Hematopoietic multipotent progenitor cell treated with erythropoietin and hydrocortisone succinate and interleukin-3 and kit ligand, for 6 days (in vitro differentiated cells): ENCODE measurements at places on chromosomes 2 and 18.

DNA sequence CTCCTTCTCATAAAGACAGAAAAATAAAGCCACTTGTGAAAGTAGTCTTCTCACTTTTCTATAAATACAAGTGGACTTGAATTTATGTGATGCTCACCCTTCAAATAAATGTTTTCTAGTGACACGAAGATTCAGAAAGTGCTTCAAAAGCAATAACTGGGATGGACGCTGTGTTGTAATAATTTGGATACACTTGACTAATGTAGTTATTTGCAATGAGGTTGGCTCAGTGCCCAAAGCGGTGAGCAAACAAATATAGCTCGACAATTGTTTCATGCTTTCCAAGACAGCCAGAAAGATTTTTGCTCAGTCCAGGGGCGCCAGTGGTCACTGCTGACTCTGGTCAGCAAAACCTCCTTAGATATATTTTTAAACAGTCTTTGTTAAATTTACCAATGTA lies 278.6 kb upstream of the KLHL14 start:
- no peak for DNase-seq

GRCh38 chr2:102129951-102130646 lies 12.4 kb upstream of the IL1R1 start:
- peak; percentile 54 for DNase-seq

DNA sequence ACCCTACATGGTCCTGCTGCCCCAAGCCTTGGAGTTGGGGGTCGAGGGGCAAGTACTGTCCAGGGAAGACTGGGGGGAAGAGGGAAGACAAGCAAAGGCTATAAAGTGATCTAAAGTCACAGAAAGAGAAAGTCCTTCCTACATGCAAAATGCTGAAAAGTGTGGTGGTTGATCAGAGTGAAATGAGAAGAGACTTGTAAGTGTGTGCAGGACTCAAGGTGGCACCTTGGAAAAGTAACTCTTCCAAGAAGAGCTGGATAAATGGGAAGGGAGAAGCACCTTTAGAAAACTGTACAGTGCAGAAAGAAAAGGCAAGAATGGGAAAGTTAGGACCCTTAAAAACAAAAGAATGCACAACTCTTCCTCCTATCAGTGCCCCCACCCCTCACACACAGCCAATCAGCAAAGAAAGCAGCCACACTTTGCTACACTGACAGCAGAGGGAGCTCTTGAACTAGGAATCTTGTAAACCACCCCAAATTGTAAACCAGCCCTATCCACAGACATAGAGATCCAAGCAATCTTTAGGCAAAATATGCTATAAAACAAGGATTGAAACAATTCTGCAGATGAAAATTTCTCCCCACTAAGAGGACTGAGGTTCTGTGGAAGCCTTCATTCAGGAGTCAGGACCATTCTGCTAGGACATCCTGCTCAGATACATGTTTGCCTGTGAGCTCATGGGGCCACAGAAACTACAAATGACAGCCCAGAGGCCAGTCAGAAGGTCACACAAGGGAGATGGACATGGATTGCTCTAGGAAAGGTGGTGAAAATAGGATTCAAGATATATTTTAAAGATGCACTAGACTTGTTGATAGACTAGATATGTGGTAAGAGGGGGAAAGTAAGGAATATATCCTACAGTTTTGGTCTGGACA lies 146.4 kb downstream of the FTCDNL1 start:
- DNase-seq, result peak; percentile 87

- no peak for DNase-seq
Measured at GRCh38 chr2:226869371-226869770, 33.5 kb downstream of the RHBDD1 start.

- no peak for DNase-seq
Measured at GRCh38 chr2:178527592-178527991, 47.3 kb downstream of the PLEKHA3 start.

DNA sequence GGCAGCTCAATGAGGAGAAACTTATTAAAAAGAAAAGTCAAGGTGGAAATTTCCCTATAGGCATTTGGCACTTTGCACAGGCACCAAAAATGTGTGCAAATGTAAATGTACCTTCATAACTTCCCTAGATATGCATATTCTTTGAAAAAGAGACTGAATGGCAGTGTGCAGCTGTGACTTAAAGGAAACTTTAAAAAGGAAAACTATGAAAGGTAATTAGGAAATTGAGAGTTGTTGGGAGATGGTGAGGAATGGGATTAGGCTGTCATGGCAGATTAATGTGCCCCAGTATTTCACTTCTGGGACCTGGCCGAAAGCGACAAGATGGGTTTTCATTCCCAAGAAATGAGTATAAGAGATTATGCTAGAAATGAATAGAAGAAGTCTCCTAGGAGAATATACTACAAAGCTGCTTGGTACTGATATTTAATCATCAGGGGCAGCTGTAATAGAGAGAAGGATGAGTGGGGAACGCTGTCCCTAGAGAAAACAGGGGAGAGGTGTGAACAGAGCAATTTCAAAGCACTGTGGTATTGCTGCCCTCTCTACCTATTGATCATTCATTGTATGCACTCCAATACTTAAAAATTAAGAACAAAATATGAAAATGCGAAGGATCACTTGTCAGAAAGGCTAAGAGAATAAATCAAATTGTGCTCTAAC lies 313.1 kb downstream of the AGPS start:
- DNase-seq, result no peak

DNA sequence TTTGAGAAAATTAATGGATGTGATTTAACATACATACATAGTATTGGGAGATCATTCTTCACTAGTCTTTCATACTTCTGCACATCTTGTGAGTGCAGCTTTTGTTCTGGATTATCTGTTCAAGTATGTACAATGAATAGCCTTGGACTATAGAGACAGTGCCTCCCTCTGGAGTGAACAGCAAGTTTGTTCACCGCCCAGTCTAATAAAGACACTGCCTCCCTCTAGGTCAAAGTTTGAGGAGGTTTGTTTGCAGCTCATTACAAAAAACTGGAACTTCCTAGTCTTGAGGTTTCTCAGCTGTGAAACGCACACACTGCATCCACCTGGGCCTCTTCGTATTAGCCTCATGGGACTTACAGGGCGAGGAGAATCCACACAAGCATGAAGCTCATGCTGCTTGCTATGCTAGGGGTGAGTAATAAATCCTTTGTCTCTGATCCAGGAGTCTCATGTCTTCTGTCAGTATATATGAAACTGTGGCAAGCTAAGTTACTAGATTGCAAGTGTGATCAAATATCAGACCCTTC lies 26.0 kb upstream of the LAPTM4A start:
- DNase-seq, result peak; percentile 38

GRCh38 chr2:240958366-240959213 lies 39.8 kb upstream of the SNED1 start:
- no peak for DNase-seq

- DNase-seq, result no peak
Measured at GRCh38 chr18:23822590-23823385, 133.5 kb downstream of the LAMA3 start.

- DNase-seq, result no peak
Measured at GRCh38 chr18:10414293-10414842, 40.1 kb upstream of the APCDD1 start.

DNA sequence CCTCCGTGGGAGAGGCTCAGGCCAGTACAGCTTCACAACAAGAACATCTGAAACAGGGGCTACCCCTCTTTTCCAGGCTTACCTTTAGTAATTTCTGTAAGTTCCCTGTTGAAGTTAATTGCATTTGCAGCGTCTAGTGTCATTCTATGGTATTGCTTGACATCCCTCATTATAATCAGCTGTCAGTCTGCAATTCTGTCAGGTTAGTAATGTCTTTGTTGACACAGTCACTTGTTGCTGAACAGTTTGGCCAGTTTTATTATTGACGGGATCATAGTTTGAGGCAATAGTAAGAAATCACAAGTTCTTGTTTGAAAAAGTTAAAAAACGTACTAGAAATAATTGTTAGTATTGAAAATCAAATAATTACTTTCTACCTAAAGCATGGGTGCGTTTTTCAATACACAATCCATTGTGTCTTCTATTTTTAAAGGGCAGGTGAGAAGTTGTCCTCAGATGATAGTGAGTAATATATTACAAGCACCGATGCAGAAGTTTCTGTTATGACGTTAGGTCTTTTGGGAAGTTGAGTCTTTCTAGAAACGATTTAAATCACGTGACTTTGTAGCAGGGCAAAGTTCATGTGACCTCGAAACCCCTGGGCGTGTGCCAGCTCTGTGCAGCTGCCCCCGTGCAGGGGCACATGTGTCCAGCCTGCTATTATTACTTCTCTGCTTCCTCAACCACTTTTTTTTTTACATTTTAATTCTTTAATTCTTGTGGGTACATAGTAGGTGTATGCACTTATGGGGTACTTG lies 49.5 kb upstream of the MBP start:
- no peak for DNase-seq

DNA sequence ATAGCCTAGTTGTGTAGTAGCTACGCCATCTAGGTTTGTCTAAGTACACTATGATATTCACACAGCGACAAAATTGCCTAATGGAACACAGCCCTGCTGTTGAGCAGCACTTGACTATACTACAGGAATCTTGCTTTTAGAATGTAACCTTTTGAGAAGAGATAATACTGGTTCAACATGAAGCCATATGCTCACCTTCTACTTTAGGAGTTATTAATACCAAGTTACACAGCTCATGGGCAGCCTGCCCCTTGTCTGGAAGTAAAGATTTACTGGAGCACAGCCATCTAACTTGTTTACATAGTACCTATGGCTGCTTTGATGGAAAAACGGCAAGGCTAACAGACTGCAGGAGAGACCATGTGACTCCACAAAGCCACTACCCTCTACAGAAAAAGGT lies 174.8 kb downstream of the DYM start:
- DNase-seq, result no peak

DNA sequence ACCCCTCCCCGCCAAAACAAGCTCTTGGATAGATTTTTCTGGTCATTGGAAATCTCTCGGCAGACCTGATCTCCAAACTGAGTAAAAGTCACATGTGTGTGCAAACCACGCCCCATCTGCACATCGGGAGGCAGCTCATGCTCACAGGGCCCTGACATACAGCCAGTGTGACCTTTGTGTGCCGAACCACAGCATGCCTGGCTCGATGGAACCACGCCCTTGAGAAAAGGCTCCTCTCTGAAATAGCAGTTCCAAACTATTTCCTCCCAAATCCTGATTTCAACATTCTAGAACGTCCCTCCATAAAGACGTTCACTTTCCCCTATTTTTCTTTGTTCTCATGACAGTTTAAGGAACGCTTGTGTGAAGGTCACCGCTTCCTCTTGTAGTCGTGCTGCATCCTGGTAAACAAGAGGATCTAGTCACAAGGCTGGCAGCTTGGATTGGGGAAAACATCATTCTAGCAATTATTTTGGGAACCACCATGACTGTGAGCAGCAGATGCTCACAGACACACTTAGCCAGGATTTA lies 59.3 kb upstream of the MAP4K4 start:
- no peak for DNase-seq

- no peak for DNase-seq
Measured at GRCh38 chr2:98829581-98830270, 98.8 kb upstream of the MGAT4A start.

DNA sequence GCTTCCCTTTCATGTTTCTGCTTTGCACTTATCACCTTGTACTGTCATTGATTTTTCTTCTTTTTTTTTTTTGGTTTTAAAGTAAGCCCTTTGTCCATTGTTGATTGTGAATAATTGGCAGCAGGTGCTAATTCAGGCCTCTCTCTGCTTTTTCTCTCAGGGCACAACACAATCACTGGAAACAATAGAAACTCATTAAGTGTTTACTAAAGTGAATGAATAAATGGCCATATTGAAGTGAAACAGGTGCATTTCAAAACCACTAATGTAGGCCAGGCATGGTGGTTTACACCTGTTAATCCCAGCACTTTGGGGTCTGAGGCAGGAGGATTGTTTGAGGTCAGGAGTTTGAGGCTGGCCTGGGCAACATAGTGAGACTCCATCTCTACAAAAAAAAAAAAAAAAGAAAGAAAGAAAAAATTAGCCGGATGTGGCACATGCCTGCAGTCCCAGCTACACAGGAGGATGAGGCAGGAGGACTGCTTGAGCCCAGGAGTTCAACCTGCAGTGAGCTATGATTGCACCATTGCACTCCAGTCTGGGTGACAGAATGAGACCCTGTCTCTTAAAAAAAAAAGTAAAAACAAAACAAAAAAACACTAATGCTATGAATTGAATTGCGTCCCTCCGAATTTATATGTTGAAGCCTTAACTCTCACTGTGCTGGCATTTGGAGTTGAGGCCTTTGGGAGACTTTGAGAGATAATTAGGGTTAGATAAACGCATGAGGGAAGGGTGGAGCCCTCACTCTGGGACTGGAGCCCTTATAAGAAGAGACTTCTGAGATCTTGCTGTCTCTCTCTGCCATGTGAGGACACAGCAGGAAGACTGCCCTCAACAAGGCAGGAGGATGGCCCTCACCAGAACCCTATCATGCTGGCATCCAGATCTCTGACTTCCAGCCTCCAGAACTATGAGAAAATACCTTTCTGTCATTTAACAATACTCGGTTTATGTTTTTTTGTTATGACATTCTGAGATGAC lies 19.9 kb downstream of the SLC38A11 start:
- DNase-seq, result peak; percentile 57

GRCh38 chr2:74554820-74555531 lies 456 bp downstream of the DOK1 start:
- peak; percentile 72 for DNase-seq
